ENCODE measurements at places on chromosomes 1 and 21. TPM values are rescaled to one million over a fixed set of nuclear protein-coding genes. Genes with fewer than 3 reads are reported as not detected.
A peak's percentile ranks its signal among the peaks of the same experiment; 100 is the strongest.

DNA sequence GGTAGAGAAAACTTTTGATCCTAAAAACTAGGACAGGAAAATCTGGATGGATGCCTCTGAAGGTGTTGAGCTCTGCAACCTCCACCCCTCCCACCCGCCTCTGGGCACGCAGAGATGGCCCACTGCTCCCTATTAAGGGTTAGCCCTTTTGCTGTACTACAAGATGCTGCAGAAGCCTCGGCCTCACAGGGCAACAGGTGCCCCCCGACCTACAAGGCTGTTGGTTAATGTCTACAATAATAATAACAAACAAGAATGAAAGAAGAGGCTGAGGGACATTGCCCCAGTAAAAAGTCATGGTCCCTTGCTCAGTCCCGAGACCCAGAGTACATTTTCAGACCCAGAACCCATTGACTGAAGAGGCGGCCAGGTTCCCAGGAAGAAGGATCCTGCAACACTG is 7.5 kb upstream of the DESI2 start:
- DNase-seq: no peak

- DNase-seq: no peak
These were observed 9.0 kb downstream of the UMODL1 start for GRCh38 chr21:42079939-42080787.

- DNase-seq: no peak
These were observed 17.4 kb upstream of the KANK4 start for GRCh38 chr1:62336638-62336994.

- DNase-seq: no peak
These were observed 473.2 kb downstream of the DSCAM start for GRCh38 chr21:40373761-40374160.

DNA sequence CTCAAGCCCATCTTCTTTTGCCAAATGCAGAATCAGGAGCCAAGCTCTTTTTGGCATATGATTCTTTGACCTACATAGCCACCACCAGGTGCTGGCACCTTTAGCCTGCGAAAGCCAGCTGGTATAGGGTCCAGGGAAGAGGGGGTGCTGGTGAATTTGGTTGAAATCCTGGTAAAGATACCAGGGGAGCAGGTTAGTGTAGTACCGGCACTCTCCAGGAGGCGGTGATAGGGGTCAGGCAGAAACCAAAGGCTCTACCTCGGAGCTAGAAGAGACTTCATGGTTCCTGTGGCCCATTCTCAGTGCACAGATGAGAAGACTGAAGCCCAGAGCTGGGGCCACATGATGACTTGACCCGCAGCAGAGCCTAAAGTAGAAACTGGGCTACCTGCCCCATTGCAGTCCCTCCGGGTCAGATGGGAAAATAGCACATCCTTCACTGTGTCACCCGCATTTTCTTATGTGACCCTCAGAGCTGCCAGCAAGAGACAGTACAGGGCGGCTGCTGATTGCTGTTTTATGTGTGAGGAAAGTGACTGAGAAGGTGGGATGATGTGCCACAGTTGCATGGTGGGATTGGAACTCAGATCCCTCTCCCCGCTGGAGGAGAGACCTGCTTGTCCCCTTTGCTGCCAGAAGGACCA is 36.0 kb upstream of the IL19 start:
- no peak for DNase-seq

DNA sequence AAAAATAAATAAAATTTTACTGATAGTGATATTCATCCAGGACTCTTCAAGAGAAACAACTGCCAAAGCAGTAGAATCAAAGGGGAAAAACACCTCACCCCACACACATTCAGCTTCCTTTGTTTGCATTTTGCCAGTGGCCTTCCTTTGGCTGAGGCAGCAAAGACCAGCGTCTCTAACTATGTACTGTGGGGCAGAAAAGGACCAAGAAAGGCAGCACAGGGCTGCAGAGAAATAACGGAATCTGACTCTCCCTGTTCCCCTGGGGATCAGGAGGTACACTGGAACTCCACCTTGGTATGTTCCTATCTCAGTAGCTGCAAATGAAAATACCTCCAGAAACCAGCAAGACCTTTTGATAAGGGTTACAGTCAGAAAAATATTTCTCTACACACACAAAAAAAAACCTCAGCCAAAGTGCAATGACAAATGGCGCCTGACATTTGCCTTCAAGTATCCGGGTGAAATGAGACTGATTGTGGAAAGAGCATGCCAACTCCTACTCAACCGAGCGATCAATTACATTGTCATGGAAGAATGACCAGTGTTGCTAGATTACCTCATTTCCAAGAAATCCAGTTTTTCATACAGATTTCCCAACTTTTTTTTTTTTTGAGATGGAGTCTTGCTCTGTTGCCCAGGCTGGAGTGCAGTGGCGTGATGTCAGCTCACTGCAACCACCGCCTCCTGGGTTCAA is 50.9 kb downstream of the TARBP1 start:
- DNase-seq: no peak

- DNase-seq: no peak
These were observed 172.4 kb downstream of the CACNA1E start for GRCh38 chr1:181655756-181656155.

- DNase-seq: peak; percentile 35
These were observed 43.9 kb upstream of the POFUT2 start for GRCh38 chr21:45331531-45332147.

- no peak for DNase-seq
These were observed 3.2 kb downstream of the IRF6 start for GRCh38 chr1:209802780-209803152.

DNA sequence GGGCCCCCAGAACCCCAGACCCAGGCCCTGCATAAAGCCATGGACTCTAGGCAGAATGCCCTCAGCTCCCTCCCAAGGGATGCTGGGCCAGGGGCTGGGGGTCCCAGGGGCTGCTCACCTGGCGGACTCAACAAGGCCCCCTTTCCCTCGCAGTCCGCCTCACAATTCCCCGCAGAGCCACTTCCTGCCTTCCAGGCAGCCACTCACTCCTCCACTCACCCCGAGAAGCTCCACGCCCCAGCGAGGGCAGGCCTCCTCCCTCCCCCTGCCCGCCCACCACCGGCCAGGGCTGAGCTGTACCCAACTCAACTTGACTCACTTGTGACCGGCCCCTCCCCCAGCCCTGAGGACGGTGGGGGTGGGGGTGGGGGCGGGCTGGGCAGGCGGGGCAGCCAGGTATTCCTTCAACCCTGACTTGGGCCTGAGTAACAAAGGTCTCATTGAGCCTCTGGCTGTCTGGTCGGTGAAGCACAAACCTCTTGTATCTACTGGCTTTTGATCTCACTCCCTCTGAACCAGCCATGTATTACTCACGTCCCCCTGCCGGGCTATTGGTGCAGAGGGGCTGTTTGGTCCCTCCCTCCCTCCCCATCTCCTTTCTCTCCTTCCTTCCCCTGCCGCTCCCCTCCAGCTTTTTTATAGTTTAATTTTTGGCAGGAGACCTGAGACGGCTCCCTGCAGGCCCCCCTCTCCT is 5.9 kb downstream of the BLACAT1 start:
- DNase-seq: peak; percentile 55

- DNase-seq: peak; percentile 40
These were observed 15.0 kb downstream of the COL6A1 start for GRCh38 chr21:45996311-45997204.

DNA sequence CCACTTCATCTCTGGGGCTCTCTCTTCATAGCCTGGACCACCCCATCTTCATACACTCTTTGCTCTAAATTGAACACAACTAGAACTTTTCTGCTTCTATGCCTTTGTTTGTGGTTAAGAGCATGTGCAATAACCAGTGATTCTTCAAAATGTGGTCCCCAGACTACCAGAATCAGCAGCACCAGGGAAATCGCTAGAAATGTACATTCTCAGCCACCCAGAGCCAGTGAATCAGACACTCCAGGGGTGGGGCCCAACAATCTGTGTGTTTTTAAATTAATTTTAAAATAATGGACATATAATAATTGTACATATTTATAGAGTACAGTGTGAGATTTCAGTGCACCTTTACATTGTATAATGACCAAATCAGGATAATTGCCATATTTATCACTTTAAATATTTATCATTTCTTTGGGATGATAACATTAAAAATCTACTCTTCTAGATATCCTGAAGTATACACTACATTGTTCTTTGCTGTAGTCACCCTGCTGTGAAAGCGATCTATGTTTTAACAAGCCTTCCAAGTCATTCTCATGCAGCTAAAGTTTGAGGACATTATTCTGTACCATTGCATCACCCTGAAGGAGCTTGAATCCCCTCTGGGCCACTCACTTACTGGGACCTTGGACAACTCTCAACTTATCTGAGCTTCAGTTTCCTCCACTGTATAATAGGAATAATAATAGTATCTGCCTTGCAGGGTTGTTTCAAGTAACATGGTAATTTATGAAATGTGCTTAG is 10.8 kb downstream of the GRHL3 start:
- DNase-seq: no peak

- no peak for DNase-seq
These were observed 16.6 kb downstream of the IPO9 start for GRCh38 chr1:201845331-201846083.

GRCh38 chr1:46096269-46097148 is 35.9 kb downstream of the PIK3R3 start:
- DNase-seq: no peak

- no peak for DNase-seq
These were observed 12.7 kb downstream of the CD58 start for GRCh38 chr1:116558140-116558549.

DNA sequence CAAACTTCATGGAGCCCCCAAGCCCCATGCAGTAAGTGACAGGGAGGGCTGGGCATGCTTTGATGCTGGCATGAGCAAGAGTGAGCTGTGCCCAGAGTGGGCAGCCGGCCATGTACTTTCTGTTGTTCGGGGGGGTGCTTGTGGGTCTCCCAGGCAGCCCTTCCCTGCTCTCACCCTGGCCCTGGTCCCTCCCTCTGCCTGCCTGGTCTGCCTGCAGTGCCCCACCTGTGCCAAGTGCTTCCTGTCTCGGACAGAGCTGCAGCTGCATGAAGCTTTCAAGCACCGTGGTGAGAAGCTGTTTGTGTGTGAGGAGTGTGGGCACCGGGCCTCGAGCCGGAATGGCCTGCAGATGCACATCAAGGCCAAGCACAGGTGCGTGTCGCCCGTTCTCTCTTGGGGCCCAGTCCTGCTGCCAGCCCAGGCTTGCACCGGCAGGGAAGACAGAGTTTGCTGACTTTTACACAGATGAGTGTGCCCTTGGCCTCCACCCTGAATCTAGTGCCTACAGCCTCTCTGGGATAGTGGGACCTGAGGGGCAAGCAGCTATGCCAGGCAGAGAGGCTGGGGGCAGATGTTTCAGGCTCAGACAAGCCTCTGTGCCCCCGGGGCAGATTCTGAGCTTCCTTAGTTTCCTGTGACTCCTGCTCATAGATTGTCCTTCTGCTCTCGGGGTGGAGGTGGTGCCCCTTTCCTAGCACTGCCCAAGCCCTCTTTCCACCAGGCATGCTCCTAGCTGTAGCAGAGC is 7.6 kb downstream of the ZBTB48 start:
- no peak for DNase-seq

DNA sequence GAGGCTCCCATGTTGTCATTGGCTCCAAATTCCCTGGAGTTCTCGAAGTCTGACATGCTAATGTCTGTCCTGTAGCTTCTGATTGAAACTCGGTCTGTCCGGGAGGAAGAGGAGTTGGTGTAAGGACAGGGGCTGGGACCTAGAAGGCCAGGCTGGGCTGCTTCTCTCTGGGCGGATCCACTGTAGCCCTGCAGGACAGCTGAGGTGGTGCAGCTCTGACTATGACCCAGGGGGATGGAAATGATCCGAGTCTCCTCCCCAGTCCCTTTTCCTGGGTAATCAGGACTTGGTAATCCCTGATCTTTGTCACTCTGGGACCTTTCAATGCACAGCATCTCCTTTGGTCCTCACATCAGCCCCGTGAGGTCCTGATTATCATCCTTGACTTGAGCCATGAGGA is 10.0 kb upstream of the FCMR start:
- no peak for DNase-seq

- no peak for DNase-seq
These were observed 61.2 kb downstream of the KCNN3 start for GRCh38 chr1:154808909-154809262.

DNA sequence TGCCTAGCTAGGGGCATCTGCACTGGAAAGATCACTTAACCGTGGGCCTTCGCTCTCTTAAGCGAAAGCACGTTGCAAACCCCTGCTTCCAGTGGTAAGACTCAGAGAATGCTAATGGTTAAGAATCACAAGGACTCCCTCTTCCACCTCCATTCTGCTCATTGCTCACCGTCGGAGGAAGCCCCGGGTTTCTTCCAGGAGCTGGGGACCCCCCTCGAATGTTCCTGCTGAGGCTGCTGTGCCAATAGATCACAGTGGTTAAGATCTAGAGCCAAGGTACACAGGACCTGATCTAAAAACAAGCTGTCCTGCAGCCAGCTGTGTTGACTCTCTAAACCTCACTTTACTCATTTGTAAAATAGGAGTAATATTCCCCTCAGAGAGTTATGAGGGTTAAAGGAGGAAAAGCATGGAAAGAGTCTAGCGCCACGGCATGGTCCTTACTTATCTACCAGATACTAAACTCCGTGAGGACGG is 765 bp downstream of the VAMP3 start:
- no peak for DNase-seq

- DNase-seq: no peak
These were observed 52.4 kb upstream of the TMEM51 start for GRCh38 chr1:15100880-15101760.

DNA sequence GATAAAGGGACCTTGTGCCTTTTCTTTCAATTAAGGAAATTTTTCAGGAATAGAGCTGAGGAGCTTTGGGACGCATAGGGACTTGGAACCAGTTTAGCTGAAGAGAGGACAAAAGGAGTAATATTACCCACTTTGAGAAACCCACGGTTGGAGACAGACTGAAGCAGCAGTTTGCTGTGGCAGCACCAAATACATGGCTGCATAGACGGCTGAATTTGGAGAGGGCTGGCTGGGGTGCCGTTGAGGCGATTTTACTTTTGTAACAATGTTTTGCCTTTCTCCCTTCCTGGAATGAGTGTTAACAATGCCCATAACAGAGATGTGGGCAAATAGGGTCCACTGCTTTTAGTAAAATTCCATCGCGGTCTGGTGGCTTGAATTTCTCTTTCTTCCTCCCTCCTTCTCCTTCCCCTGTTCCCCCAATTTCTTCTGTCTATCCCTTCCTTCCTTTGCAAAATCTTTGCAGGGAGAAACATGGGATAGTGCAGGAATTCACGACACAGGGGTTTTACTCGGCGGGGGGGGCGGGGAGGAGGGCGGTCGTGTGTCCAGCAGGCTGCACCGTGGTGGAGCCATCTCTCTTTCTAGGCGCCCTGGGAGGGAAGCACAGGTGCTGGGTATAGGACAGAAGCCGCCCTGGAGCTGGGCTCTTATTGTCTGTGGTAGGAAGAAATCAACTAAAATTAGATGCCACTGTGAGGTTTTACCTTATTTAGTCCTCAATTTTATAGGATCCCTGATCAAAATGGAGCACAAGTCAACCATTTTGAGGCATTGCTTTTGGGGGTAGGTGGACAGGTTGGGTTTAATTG is 6.8 kb downstream of the LHX4 start:
- no peak for DNase-seq

- no peak for DNase-seq
These were observed 143.9 kb downstream of the HMGB4 start for GRCh38 chr1:34007760-34008159.

Gene ERVH48-1
- not detected for polyA plus RNA-seq

Gene PGLYRP4
- polyA plus RNA-seq: not detected

Gene WNT4
- polyA plus RNA-seq: 5.6 TPM

Gene EPHA8
- 0.02 TPM for polyA plus RNA-seq

Gene APCS
- polyA plus RNA-seq: not detected

Gene PDE4B
- polyA plus RNA-seq: 8.2 TPM

Gene CFAP107
- not detected for polyA plus RNA-seq

All from ovary (tissue), 10 donors.